ENCODE measurements at places on chromosomes 2 and 18.

- no peak for DNase-seq
Measured at GRCh38 chr18:10006311-10006893, 92.6 kb downstream of the VAPA start.

DNA sequence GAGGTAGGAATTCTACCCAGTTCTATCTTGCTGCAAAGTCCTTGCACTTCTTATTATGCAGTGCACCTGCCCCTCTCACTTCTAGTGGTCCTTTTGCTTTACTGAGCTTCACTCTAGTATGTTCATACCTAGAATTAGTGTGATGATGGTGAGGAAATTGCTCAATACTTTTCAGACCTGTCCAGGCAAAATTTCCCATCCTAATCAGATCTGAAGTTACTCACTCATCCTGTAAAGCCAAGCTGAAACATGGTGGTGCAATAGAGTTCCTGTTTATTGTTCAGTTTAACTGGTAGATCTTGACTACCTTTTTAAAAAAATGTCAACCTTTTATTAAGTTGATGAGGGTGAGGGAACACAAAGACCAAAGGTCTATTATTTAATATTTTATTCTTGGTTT is 12.6 kb upstream of the FIGN start:
- DNase-seq = no peak

DNA sequence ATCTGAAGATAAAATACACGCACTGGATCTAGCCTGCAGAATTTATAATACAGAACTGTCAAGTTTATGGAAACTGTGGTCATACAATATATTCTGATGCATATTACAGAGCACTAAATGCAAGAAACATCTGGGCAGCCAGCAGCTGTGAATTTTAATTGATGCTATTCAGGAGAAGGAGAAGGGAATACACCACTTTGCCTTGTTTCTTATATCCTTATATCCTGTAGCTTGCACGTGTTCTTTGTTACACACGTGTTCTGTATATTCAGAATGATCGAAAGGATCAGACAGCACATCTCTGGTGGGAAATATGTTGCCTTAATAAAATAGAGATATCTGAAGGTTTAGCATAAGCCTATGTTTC is 335.8 kb downstream of the AGPS start:
- DNase-seq = no peak

- DNase-seq = no peak
Measured at GRCh38 chr2:96703021-96703751, 36.7 kb downstream of the LMAN2L start.

DNA sequence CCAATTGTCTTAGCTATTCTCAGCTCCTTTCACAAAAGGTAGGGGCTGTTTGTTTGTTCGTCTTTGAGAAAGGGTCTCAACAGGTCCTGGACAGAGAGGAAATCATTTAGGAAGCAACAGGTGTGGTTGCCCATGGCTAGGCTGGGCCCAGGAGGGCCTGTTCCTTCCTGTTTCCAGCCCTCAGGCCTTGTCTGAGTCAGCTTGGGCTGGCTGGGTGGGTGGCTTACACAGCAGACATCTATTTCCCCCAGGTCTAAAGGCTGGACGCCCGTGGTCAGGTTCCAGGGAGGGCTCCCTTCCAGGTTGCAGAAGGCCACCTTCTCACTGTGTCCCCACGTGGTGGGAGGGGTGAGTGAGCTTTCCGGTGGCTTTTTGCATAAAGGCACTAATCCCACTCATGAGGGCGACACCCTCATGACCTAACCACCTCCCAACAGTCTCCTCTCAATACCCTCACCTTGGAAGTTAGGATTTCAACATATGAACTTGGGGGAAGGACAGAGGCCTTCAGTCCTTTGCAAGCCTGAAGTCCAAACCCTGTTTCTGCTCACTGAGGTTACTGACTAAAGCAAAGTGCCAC is 45.5 kb downstream of the ARHGEF4 start:
- no peak for DNase-seq

GRCh38 chr18:79732721-79733025 is 53.1 kb downstream of the CTDP1 start:
- DNase-seq = no peak

- DNase-seq = no peak
Measured at GRCh38 chr18:26703170-26703930, 155.0 kb upstream of the KCTD1 start.

DNA sequence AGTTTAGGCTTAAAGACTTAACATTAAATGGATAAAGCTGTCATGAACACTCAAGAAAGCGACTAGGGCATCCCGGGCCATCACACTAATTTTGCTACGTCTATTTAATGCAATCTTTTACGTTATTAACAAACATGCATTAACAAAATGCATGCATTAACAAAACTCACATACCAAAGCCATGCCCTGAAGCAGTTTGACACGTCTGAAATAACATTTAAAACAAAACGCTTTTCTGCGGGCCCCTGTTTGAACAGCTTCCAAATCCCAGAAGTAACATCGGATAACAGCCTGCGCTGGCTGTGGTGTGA is 458 bp downstream of the B4GALT6 start:
- no peak for DNase-seq

GRCh38 chr2:41488888-41489287 is 558.9 kb upstream of the PKDCC start:
- no peak for DNase-seq

DNA sequence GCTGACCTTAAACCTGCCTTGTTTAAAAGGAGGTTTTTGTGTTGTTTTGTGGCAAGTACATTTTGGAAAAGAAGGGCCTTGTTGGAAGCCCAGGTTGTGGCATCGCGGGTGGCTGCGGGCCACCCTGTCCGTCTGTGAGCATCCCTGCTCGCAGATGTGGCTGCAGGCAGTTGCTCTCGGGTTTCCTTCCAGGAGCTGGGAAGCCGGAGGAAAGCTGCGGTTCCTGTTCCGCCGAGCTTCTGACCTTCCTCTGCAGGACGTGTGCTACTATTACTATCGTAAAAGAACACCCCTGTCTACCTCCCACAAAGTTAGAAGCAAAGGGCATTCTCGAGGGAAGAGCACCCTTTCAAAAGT is 766 bp downstream of the MFF start:
- DNase-seq = no peak

DNA sequence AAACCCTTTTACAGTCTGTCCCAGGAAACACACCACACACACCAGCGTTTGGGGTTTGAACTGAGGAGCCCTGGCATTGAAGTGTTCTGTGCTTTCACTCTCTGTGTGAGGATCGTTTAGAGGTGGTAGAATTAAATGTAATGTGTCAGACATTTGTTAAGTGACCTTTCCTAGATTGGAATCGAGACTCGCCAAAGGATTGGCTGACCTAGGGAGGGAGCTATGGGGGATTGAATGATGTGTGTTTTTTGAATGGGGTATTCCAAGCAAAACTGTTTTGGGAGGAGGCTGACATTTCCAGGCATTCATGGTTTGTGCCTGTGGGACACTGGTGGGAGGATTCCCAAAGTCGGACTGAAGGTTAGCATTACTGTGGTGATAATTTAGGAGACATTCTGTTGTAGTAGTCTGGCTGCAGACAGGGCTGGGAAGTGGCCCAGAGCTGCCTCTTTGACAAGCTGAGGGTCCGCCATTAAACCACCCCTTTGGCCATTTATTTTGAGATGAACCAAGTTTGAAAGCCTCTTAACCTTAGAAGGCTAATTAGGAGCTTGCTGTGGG is 1.7 kb downstream of the MYO1B start:
- no peak for DNase-seq

DNA sequence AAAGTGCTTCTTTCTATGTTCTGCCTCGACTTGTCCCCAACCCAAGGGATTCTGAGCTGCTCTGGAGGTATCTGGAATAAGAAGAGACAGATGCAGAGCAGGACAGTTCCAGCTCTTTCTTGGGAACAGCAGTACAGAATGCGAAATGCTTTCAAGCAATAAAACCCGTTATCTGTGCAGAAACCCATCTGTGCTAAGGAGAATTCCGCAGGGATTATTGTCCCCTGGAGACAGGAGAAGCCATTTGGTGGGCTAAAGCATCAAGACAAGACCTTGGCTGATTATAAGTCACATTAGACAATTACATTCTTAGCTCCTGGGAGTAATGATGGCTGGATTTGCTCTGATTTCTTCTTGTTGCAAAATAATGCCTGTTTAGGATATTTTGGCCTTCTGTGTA is 185.4 kb upstream of the GLI2 start:
- DNase-seq = no peak

- no peak for DNase-seq
Measured at GRCh38 chr18:49393011-49393410, 67.4 kb downstream of the DYM start.

GRCh38 chr2:220277445-220277975 is 650.1 kb downstream of the SLC4A3 start:
- DNase-seq = no peak

DNA sequence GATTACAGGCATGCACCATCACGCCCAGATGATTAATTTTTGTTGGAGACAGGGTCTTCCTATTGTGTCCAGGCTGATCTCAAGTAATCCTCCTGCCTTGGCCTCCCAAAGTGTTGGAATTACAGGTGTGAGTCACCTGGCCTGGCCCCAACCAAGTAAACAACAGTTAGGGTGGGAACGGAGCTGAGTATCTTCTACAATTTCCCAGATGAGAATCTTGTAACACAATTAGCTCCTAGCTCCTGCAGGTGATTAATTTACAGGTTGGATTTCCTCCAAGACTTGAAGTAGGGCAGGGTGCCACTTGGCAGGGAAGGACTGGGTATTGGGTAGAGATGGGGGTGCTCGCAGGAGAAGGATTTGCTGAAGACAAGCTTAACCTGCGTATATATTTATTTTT is 17.8 kb downstream of the NLRC4 start:
- no peak for DNase-seq

DNA sequence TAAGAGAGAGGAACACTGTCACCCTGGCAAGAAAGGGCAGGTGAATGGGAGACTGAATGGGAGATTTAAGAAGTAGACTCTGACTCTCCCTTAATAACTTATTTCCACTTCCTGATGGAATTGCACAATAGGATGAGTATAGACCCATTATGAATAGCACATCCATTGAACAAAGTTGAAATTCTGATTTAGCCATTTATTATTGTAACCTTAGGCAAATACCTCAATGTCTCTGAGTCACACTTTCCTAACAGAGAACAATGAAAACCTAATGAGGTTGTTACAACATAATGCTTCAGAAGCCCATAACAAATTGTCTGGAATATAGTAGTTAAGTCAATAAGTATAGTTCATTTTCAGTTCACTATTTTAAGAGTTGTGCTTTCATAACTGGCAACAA is 78.9 kb downstream of the NRXN1 start:
- no peak for DNase-seq

GRCh38 chr18:30489890-30490643 is 552.5 kb downstream of the DSC3 start:
- no peak for DNase-seq

GRCh38 chr2:33314541-33314940 is 161.9 kb upstream of the RASGRP3 start:
- no peak for DNase-seq

- no peak for DNase-seq
Measured at GRCh38 chr18:22141211-22141610, 28.2 kb upstream of the GATA6 start.

- DNase-seq = no peak
Measured at GRCh38 chr2:3751806-3752205, 48.4 kb downstream of the DCDC2C start.

DNA sequence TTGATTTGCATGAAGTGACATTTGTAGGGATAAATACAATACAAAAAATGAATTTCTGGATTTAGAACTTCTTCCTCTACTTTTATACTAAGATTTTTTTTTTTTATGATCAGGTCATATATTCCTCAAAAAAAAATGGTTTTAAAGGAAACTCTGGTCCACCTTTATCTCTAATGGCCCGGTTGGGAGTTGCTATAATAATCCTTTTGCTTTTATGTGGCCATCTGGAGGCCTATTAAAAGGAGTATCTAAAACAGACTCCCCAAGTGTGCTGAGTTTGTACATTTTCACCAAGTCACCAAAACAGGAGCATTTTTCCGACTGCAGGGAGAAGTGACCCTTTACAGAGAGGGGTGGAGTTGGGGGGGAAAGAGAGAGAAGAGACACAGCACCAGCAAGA is 329.2 kb upstream of the FIGN start:
- DNase-seq = no peak

- DNase-seq = no peak
Measured at GRCh38 chr2:144099780-144100377, 420.0 kb downstream of the ZEB2 start.

- no peak for DNase-seq
Measured at GRCh38 chr2:10242451-10242850, 60.3 kb upstream of the HPCAL1 start.

DNA sequence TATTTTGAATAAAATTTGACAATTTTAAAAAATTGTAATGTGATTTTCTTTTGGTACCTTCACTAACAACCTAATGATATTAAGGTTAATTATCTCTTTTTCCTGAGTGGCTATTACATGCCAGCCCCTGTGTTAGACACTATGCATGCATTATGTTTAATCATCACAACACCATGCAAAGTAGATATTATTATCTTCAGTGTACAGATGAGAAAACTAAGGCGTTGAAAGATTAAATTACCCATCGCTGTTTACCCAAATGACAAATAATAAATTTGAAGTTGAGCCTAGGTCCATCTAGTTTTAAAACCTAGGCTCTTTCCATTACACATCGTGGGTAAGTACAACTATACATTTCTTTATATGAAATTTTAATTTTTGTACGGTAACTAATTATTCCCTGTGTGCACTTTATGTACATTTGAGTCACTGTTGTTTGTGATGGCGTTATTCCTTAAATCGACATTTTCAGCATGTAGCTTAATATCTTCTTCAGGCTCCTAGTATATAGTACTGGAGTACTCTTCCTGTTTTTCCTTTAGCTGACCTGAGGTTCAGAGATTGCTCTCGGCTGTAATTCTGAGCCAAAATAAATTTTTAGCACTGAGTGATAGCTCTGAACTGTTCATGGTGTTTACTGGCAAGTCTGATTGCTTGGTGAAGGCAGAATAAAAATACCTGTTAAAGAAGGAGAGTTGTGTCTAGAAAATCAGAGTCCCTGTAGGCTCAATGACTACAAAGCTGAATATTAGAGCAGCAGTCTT is 13.9 kb upstream of the MBD2 start:
- DNase-seq = no peak

GRCh38 chr2:178426388-178426787 is 24.6 kb downstream of the PRKRA start:
- DNase-seq = no peak

DNA sequence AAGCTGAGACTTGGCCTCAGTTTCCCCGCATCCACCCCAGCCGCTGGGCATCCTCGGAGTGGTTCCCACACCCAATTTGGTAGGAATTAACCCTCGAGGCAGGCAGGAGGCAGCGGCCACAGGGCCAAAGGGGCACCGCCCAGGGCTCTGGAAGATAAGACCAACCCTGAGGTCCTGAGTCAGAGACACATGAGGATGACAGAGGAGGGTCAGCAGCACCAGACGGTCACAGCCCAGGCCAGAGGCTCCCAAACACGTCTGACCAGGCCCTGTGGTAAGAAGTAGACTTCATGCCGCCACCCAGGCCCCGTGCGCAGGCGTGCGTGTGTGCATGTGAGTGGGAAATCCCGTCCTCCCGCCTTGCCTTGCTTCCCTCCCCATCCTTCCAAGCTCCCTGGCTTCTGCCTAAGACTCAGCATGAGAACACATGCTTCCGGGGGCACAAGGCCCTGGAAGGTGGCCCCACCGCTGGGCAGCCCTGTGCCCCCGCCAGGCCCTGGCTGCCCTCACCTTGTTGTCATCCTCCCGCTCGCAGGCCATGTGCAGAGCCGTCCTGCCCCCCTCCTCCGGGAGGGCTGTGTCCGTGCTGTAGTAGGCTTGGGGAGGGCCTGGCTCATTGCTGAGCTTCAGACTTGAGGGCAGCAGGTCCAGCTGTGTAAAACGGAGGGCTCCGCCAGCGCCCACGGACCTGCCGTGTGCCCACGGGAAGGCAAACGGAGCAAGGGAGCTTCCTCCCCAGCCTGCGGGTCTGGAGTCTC is 46.3 kb downstream of the ANKMY1 start:
- DNase-seq = no peak

- no peak for DNase-seq
Measured at GRCh38 chr2:204655101-204655500, 109.8 kb downstream of the PARD3B start.

Data from activated T-cell treated with anti-CD3 and anti-CD28 coated beads for 24 hours (primary cell).